ENCODE measurements at places on chromosomes 16 and 17. TPM values are rescaled to one million over a fixed set of nuclear protein-coding genes. Genes with fewer than 3 reads are reported as not detected.

KRTAP4-9 gene
- 0.12 TPM for total RNA-seq

OSGIN1 gene
- total RNA-seq = 3.5 TPM

SLC35G3 gene
- not detected for total RNA-seq

NEUROD2 gene
- total RNA-seq = not detected

Measured in uterine smooth muscle cell (primary cell).